ENCODE measurements at places on chromosomes 2 and 18. TPM values are rescaled to one million over a fixed set of nuclear protein-coding genes. Genes with fewer than 3 reads are reported as not detected.

DNA sequence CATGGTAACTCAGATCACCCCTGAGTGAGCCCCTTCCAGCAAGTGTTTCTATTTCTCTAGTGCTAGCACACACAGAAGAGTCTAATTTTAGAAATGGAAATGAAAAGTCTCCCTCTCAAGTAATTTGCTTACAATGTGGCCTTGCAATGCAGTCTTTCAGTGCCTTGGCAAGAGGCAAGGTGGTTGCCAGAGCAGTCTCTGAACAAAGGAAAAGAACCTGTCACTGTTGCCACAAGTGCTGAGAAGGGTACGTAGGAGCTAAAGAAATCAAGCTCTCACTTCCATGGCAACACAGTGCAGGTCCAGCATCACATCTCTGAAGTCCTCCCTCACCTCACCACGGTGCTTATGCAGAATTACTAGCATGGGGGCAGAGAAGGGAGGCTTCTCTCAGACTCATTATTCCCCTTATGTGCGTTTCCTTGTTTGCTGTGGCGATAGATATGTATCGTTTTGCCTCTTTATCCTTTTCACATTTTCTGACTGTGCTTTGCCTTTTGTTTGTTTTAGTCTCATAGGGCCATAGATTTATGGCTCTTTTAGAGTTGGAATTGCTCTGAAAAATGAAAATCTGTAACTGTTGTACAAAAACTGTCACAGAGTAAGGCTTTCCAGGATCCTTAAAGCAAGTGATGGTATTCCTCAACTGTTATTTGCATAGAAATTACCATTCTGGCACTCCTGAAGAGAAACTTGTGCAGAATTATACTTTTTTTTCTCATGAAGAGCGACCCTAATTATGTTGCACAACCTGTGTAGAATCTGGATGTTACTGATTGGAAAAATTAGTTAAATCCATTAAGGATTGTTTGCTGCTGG lies 164.8 kb downstream of the CCDC85A start:
- DNase-seq, result no peak

DNA sequence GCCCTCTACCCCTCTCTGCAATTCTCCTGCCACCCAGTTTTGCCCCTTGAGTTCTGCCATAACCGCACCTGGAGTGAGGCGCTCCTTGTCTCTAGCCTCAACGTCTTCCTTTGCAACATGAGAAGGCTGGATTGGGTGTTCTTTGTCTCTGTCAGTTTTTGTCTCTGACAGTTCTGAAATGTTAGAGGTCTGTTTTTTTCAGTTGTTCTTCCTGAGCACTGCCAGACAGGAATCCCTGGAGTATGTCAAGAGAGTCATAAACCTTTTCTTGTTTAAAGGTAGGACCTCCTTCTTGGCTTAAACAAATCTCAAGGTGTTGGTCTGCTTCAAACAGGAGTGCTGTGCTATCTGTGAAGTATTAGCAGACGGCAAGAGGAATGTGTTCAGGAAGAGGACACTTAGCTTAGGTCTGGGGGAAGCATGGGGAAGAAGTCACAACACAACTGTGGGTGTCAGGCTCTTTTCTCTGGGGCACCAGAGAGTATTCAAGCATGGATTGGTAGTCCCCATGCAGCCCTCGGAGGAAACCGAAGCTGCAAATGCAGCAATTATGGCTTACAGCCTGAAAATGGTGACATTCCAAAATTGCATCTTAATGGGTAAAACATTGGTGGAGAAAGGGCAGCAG lies 32.3 kb downstream of the AFF3 start:
- no peak for DNase-seq

GRCh38 chr2:149049142-149049541 lies 10.6 kb downstream of the LYPD6B start:
- no peak for DNase-seq

DNA sequence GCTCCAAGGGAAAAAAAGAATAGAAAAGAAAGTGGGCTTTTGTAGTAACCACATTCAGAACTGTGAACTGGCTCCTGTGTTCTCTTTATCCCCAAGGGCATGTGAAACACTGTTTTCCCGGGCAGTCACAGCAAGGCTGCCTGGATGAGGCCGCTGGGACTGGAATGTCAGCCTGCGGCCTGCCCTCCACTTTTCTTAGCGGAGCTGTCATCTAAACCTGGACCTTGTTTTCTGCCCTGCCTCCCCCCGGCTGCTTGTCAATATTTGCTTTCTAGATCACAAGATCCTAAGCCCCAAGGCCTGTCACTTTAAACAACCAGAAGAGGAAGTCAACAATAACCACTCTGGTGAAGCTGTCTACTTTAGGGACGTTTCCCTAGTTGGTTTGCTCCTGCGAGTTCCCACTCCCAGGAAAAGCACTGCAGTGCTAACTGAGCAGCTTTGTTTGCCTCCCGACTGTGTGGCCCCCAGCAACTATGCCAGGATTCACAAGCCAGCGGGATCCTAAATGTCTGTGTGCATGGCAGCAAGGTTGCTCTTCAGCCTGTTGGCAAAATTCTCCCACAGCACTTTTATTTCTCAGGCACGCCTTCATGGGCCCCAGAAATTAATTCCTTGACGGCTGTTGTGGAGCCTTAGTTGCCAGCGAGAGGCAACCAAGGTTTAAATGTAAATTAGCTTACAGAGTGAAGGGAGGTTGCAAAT lies 30.6 kb downstream of the SOWAHC start:
- no peak for DNase-seq

DNA sequence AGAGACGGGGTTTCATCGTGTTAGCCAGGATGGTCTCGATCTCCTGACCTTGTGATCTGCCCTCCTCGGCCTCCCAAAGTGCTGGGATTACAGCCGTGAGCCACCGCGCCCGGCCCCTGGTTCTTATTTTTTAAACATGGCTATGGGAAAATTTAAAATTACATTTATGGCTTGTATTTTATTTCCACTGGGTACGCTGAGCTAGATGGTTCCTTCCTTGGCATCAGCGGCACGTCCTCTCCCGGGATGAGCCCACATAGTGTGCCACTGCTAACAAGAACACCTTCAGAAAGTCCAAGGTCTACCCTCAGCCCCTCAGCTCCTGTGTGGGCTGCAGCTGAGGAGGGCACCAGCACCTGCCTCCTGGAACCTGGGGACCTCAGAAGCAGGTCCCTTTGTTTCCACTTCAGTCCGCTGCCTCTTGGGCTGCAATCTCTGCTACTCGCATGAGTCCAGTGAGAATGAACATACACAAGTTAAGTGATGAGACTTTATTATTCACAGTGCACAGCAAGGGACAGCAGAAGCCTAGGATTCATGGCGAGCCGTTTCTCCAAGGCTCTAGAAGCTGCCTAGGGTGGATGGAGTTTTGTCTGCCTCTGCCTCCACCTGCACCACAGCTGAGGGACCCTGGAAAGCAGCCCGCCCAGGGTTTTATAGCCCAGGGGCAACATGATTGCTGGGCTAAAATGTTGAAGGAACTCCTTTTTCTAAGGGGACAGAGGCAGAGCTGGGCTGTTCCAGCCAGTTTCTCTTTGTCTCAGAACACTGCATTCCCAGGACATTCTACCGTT lies 107.5 kb upstream of the TEX51 start:
- no peak for DNase-seq

DNA sequence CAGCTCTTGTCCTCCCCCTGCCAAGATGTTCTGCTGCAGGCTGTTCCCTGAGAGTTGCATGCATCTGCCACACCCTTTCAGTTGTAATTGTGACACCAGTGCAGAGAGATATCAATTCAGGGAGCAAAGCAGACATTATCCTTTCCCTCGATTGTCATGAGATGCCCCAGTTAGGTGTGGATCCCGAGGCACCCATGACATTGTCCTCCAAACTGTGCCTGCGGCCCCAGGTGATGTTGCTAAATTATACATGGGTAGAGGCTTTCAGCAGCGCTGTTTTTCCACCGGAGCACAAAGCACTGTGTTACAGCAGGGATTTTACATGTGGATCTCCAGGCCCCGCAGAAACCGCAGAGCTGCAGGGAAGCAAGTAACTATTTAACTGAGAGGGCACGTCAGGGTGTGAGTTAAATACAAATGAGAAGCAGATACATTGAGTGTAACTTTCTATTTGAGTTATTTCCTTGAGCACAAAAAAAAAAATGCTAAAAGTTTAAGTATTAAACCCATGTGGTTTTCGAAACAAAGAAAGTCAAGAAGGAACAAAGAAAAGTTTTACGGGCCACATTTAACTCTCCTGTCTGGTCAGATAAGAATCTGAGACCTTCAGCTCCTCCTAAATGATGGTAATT lies 90.3 kb upstream of the BCL2L11 start:
- DNase-seq, result no peak

DNA sequence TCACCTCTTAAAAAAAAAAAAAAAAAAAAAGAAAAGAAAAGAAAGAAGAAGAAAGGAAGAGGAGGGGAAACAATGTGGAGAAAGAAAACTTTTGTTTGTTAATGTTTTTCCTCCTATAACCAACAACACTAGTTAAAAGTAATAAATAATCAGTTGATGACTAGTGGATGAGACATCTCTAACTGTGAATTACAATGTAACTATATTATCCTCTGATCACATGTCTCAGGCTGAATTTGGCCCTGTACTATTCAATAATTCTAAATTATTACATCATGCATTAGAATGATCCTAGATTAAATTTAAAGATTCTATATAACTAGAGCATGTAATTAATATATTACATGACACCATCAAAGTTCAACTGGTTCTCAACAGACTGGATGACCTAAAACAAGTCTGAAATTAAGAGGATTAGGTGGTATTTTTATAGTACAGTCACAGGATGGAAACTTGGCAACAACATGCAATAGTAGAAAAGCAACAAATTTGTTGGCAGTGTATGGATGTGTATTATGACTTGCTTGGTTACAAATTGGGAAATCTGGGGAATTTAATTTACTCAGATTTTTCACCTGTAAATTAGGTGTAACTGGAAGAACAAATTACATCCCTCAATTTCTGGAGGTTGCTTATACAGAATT lies 269.3 kb upstream of the SETBP1 start:
- no peak for DNase-seq

DNA sequence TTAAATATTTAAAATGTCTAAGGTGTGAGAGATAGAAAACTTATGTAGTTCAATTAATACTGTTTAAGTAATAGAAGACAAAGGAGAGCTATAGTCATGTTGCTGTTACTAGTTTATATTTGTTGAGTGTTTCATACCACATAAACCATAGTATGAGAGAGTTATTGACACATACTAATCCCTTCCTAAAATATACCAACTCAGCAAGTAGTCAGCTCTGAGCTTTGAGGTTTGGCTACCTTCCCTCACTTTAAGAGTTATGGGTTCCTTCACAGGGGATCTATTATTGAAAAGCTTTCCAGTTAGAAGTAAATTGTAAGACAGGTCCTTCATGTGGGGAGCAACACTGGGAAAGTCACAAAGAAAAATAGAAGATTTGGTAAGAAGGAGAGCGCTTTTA lies 701.6 kb upstream of the ZEB2 start:
- DNase-seq, result no peak

DNA sequence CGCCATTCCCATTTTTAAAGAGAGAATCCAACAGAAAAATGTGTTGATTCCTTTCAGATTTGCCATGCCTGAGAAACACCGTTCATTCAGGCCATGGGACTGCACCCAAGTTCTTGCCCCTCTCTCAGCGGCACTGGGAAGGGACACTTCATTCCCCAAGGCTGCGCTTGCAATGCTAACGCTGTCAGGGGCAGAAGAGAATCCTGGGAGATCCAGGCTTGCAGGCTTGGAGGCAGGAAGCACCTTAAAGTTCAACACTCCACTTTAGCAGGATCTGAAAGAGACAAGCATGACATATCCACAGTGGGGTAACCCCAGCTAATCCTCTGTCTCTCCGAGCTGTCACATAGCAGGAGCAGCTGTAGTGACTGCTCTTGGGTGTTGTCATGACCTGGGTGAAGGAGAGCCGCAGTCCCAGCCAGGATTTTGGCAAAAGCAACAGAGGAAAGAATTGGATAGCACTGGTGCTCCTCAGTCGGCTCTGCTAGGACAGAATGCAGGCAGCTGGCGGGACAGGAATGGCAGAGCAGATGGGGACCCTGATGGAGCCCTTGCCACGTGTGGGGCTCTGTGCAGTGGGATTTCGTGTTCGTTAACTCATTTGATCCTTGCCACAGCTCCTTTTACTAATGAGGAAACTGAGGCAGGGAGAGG lies 22.0 kb upstream of the ODC1 start:
- DNase-seq, result no peak

MEIS1 gene
- total RNA-seq, result not detected

CKAP2L gene
- 21.2 TPM for total RNA-seq

FOXI3 gene
- total RNA-seq, result not detected

CDH2 gene
- total RNA-seq, result 0.16 TPM

PRSS56 gene
- not detected for total RNA-seq

CEP192 gene
- 31.2 TPM for total RNA-seq

UGT1A10 gene
- not detected for total RNA-seq

TUBA4B gene
- not detected for total RNA-seq

Data from activated T-helper 1 cell treated with anti-CD3 and anti-CD28 coated beads, Interleukin-12 subunit alpha, Interleukin-12 subunit beta, Interleukin-2, Interleukin-4 antibody, amounts not matched to agents 30 ng/mL and 10 ng/mL and 1 ng/mL, durations not matched to agents 14 hours and 24 hours and 36 hours (primary cell).